ENCODE measurements at places on chromosomes 7 and 10. TPM values are rescaled to one million over a fixed set of nuclear protein-coding genes. Genes with fewer than 3 reads are reported as not detected.

The PNLIPRP2 gene
- not detected for total RNA-seq

The ACHE gene
- total RNA-seq: 1.5 TPM

The USP6NL gene
- total RNA-seq: 13.3 TPM

The C10orf53 gene
- total RNA-seq: not detected

The FRMD4A gene
- total RNA-seq: 25.5 TPM

The SRRT gene
- 39.0 TPM for total RNA-seq

The LRRC18 gene
- total RNA-seq: not detected

The HOXA6 gene
- not detected for total RNA-seq

The CDK14 gene
- 15.4 TPM for total RNA-seq

The DDC gene
- total RNA-seq: not detected

The ADRA2A gene
- total RNA-seq: 0.79 TPM

The LBX1 gene
- total RNA-seq: not detected

The ACTL6B gene
- not detected for total RNA-seq

The SPDYE11 gene
- not detected for total RNA-seq

The WASHC2A gene
- 24.7 TPM for total RNA-seq

The HOXA7 gene
- total RNA-seq: not detected

The SRRM3 gene
- total RNA-seq: 2.7 TPM

The SFRP4 gene
- 0.79 TPM for total RNA-seq

The MNX1 gene
- not detected for total RNA-seq

The TSPAN13 gene
- 44.4 TPM for total RNA-seq

The PRRT4 gene
- total RNA-seq: 0.98 TPM

The HMX2 gene
- not detected for total RNA-seq

The KIAA1217 gene
- 60.5 TPM for total RNA-seq

The CH25H gene
- total RNA-seq: not detected

The DRGX gene
- not detected for total RNA-seq

The FOXP2 gene
- total RNA-seq: 0.54 TPM

The NPY4R gene
- total RNA-seq: 0.11 TPM

The NUDT5 gene
- 54.3 TPM for total RNA-seq

The PRKG1 gene
- 0.43 TPM for total RNA-seq

The LAMB4 gene
- total RNA-seq: under 0.01 TPM

The VSTM4 gene
- total RNA-seq: not detected

The EXOSC1 gene
- 37.0 TPM for total RNA-seq

The PAPOLB gene
- not detected for total RNA-seq

The MMD2 gene
- total RNA-seq: not detected

The CCL26 gene
- total RNA-seq: not detected

The SLC26A4 gene
- 0.11 TPM for total RNA-seq

The ZNF365 gene
- total RNA-seq: not detected

The RSPH10B2 gene
- not detected for total RNA-seq

The HYAL4 gene
- not detected for total RNA-seq

The C10orf105 gene
- total RNA-seq: not detected

The PSD gene
- total RNA-seq: 2.3 TPM

The ASB15 gene
- not detected for total RNA-seq

The AKR1C1 gene
- total RNA-seq: 0.79 TPM

The SEMA3C gene
- total RNA-seq: 325 TPM

The ARL3 gene
- total RNA-seq: 5.6 TPM

The CDK5 gene
- 16.1 TPM for total RNA-seq

The POLR2J2 gene
- total RNA-seq: 2.8 TPM

Measured in placental epithelial cell (primary cell).